ENCODE measurements at places on chromosomes 12 and 14.
A peak's percentile ranks its signal among the peaks of the same experiment; 100 is the strongest.

DNA sequence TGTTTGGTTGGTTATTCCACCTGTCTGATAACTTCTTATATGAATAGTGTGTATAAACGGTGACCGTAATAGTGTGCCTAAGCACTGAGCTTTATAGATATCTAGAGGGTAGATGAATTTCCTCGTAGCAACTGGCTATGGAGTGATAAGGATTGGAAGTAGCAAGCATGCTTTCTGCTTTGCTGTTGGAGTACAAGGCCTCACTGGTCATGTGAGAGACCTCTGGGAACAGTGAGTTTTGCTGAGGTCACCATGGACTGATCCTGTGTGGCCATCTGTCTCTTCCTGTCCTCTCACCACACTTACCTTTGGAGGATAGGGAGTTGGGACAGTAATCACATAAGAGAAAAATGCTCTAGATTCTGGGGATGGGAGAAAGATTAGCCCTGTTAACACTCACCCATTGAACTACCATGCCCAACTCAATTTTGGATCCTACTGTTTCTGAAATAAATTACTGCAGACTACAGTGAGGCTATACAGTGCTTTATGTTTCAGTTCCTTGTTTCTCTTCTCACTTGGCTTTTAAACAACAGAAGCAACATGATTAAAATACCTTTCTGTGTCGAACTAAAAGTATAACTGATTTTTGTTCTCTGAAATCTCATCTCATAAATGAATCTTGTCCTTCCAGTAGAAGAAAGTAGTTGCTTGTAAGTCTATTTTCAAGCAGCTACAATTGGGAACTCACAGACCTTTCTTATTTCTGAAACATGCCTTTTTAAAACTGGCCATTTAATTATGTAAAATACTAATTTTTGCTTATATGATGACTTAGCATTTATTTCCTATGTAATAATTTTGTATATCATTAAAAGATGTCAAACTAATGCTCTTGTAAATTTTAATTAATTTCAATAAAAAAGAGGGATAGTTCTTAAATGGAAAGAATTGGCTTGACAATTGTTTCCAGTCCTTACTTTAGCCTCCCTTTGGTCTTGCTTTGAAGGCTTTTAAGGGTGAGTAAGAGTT, 8.3 kb downstream of the TMX1 start:
- no peak for DNase-seq

DNA sequence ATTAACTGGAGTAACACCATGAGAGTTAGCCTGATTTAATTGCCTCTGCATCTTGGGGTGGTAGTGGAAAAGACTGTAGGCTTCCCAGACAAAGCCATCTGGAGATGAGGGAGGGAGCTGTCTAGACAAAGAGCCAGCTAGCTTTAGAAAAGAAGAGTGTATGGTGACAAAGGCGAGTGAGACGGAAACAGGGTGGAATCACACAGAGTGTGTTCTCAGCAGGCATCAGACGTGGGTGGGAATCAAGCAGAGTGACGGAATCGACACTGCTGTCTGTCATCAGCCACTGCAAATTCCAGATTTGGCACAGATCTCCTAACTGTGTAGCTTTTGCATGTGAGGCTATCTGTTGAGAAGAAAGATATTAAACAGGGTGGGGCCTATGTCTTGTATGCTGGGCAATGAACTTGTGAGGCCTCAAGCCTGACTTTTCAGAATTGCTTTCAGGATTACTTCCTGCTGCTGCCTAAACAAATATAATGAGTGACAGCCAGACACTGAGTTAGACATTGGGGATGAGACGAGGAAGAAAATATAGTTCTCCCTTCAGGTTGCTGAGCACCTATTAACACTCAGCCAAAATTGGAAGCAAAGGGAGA, 236.5 kb upstream of the GRIP1 start:
- DNase-seq: peak; percentile 24

GRCh38 chr12:65434737-65435136, 156.3 kb downstream of the MSRB3 start:
- no peak for DNase-seq

DNA sequence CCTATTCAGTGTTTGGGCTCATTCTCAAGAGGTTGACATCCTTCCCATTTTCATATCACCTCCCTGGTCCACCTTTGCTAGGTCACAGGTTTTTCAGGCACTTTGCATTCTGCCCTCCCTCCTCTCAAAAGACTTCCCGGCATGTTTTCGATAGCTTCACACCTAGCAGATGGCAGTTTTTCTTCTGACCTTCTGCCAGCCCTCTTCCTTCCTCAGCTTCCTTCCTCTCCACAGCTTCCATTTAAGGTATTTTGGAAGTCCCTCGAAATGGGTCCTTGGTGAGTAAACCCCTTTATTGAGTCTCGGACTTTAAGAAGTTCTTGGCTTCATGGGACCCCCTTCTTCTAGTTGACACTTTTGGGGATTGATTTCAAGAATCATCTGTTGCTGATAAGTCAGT, 358.0 kb downstream of the RGS6 start:
- DNase-seq: no peak

- DNase-seq: no peak
Measured at GRCh38 chr12:32360956-32361355, 38.4 kb upstream of the FGD4 start.

- DNase-seq: no peak
Measured at GRCh38 chr12:53414756-53415417, 8.8 kb upstream of the AMHR2 start.

DNA sequence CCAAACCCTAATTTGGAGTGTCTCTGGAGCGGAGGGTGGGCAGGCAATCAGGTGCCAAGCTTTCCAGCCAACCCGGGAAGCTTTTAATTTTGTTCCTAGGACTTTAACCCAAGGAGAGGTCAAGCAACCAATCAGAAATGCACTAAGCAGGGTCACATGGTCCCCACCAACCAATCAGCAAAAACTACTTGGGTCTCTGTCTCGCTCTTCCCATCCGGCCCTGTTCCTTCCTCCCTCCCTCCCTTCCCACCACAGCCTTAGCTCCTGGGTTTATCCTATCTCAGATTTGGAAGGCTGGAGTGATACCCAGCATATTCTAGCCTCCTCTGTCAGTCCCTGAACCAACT, 7.3 kb downstream of the HOXC5 start:
- no peak for DNase-seq

- no peak for DNase-seq
Measured at GRCh38 chr12:91746976-91747375, 398.7 kb downstream of the BTG1 start.

- no peak for DNase-seq
Measured at GRCh38 chr12:13074396-13075117, 28.9 kb downstream of the GSG1 start.

DNA sequence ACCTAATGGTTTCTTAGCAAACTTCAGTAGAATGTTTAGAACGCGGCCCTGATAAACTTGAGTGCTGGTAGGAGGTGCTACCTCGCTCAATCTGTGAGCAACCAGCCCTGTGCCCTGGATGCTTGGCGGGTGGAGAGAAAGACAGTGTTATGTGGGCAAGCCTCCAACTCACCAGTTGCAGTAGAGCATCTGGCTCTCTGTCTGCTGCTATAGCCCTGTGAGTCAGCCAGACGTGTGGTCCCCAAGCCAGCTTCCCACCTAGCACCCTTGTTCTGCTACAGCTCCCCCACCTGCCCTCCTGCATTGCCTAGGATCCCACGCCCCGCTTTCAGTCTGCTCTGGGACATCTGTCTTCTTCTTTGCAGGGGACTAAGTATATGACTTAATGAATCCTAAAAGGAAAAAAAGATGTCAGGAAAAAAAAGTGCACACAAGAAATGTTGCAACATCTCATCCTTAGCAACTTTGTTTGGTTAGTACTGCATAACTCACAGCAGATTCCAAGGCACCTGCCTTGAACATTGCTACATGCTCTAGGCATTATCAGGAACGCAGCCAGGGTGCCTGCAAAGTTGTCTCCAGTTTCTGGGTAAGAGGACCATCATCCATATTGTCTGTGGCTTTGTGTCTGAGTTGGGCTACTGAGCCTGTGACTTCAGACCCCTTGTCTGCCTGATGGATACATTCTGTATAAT, 13.6 kb downstream of the SNRNP35 start:
- DNase-seq: no peak

- no peak for DNase-seq
Measured at GRCh38 chr12:126742241-126742641, 1524.7 kb upstream of the TMEM132C start.

GRCh38 chr14:24794644-24795305, 160.8 kb upstream of the GZMB start:
- DNase-seq: no peak

DNA sequence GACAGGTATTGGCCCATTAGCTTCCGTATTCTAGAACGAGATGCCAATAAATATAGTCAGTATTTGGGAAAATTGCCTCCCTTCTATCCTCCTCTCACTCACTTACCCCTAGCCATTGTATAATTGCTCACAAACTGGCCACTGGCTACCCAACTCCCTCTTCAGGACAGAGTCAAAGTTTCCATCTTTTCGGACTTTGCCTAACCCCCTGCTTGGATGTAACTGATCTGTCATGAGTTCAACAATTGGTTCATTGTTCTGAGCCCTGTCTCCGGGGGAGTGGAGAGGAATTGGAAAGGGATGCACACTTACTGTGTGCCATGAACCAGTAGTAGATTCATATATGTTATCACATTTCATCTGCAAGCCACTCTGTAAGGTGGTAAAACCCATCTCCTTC, 12.2 kb downstream of the MYRFL start:
- DNase-seq: no peak

DNA sequence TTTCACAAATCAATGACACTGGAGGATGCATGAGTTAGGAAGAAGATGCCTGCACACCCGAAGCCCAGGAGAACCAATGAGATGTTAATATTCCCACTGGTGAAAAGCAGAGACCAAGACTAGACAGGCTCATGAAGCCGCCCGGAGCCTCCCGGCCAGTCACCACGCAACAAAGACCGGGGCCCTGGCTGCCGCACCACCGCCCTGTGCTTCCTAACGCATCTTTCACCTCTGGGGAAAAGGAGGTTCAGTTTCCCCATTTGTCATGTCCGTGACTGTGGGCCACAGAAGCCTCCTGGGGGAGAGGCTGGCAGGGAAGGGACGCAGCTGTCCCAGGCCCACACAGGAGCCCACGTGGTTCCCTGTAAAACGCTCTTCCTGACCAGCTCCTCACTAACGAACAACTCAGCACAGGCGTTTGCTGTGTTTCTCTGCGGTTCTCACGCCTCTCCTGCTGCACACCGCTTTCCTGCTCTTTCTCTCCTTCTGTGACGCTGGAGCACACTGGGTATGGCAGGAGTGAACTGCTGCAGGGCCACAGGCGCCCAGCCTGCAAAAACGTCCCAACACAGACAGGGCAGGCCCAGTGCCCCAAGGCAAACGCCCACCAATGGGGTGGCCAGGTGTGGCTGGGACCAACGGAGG, 10.8 kb downstream of the RIMBP2 start:
- no peak for DNase-seq

DNA sequence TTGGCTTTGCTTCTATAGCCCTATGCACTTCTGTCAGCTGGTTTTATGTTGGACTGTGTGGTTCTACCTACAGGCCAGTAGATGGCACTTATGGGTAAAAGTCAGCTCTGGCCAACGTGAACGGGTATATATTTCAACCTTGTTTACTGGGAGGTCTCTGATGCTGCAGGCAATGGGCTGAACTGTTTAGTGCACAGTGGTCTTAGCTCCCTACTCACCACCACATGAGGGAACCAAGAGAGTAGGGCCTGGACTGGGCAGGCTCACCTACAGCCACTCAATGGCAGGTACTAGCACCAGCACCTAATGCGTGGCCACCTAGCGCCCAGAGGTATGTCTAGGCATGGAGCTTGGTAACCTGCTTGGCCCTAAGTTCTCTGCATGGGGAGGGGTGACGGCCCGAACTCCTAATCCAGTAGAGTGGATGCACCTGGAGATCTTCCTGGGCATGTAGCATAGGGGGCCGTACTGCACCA, 481.8 kb downstream of the TMEM117 start:
- peak; percentile 38 for DNase-seq

DNA sequence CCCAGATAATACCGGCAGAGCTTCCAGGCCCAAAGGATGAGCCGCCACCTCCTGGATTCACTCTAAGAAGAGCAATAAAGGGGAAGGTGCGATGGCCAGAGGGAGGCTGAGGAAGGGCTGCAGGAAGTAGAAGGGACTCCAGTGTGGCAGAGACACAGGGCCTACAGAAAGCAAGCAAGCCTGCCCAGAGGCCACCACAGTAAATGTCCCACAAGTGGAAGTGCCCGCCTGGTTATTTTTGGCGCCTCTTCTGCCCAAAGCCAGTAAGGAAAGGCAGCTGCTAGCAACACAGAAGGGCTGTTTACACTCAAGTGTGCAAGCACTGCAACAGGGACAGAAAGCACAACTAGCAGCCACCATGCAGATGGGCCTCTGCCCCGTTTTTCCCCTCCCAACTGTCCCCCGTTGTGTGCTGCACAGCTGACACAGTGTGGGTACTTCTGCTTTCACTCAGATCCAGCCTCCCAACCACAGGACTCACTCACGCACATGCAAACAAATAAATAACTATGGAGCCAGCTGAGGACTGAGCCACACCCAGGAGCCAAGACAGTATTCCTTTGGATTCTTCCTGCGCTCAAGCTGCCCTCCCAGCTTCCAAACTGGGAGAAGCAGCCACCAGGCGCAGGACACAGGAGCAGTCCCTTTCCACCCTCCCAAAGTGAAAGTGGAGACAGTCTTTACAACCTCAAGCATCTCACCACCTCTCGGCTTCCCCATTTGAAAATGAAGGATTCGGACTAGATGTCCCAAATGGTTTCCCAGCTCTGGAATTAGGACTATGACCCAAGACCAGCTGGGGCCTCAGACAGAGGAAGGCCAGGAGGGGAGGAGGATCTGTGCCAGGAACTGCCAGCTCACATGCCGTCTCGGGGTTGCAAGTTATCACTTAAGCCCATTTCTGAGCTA, 40.0 kb upstream of the PNMA1 start:
- DNase-seq: no peak

DNA sequence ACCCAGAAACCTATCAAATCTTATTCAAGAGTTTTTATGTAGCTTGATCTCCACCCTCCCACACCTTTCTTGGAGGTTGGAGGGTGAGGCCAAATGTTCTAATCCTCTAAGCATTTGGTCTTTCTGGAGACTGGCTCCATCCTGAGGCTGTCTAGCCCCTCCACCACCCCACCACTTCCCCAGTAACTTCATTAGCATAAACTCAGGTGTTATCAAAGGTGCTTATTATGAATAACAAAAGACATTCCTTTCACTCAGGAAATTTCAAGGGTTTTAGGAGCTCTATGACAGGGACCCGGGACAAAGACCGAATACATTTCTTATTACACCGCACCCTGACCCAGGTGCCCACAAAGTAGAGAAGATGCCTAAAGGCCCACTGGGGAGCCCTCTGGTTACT, 2.8 kb upstream of the TMEM229B start:
- no peak for DNase-seq

GRCh38 chr12:49413796-49414195, 46.5 kb downstream of the SPATS2 start:
- DNase-seq: no peak

GRCh38 chr14:75972801-75973421, 8.9 kb downstream of the TGFB3 start:
- no peak for DNase-seq
